Sigmoid colon (tissue), 7 donors: ENCODE measurements at places on chromosomes 1 and 21. TPM values are rescaled to one million over a fixed set of nuclear protein-coding genes. Genes with fewer than 3 reads are reported as not detected.

The LRRC3 gene
- total RNA-seq = 4.1 TPM

The S100A7 gene
- total RNA-seq = not detected

The PRCC gene
- total RNA-seq = 34.1 TPM

The PODN gene
- total RNA-seq = 96.6 TPM

The RHCE gene
- total RNA-seq = 0.36 TPM

GRCh38 chr1:229980009-229980408, 87.0 kb upstream of the GALNT2 start:
- H3K4me1 ChIP-seq = no peaks in the 10 kb centered on the region
- no peak overlapping the region for H3K4me3 ChIP-seq
- H3K27me3 ChIP-seq = no peaks in the 10 kb centered on the region
- DNase-seq = no peak

DNA sequence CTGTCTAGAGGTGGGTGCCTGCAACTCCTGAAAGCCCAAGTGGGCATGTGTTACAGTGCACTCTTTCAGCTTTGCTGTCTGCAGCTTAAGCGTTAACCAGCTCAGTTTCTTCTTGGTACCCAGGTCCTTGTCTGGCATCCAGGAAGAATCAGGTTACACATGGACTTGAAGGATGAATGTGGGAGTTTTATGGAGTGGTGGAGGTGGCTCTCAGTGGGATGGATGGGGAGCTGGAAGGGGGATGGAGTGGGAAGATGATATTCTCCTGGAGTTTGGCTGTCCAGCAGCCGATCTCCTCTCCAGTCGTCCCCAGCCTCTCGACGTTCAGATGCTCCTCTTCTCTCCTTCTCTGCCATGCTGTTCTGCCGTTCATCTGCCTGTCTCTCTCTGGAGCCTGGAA, 9.4 kb downstream of the METTL18 start:
- no peaks in the 10 kb centered on the region for H3K36me3 ChIP-seq
- H3K27me3 ChIP-seq = no peaks in the 10 kb centered on the region
- no peaks in the 10 kb centered on the region for H3K4me1 ChIP-seq
- DNase-seq = no peak
- no peak overlapping the region for H3K27ac ChIP-seq

- no peak overlapping the region for H3K4me3 ChIP-seq
- no peak overlapping the region for H3K27ac ChIP-seq
- H3K27me3 ChIP-seq = no peaks in the 10 kb centered on the region
- H3K4me1 ChIP-seq = no peaks in the 10 kb centered on the region
- H3K36me3 ChIP-seq = no peaks in the 10 kb centered on the region
Measured at GRCh38 chr21:31862078-31862477, 10.7 kb upstream of the HUNK start.

GRCh38 chr1:188240772-188241406, 1412.1 kb downstream of the PLA2G4A start:
- DNase-seq = no peak
- no peaks in the 10 kb centered on the region for H3K27me3 ChIP-seq
- H3K27ac ChIP-seq = no peak overlapping the region
- no peaks in the 10 kb centered on the region for H3K4me1 ChIP-seq

DNA sequence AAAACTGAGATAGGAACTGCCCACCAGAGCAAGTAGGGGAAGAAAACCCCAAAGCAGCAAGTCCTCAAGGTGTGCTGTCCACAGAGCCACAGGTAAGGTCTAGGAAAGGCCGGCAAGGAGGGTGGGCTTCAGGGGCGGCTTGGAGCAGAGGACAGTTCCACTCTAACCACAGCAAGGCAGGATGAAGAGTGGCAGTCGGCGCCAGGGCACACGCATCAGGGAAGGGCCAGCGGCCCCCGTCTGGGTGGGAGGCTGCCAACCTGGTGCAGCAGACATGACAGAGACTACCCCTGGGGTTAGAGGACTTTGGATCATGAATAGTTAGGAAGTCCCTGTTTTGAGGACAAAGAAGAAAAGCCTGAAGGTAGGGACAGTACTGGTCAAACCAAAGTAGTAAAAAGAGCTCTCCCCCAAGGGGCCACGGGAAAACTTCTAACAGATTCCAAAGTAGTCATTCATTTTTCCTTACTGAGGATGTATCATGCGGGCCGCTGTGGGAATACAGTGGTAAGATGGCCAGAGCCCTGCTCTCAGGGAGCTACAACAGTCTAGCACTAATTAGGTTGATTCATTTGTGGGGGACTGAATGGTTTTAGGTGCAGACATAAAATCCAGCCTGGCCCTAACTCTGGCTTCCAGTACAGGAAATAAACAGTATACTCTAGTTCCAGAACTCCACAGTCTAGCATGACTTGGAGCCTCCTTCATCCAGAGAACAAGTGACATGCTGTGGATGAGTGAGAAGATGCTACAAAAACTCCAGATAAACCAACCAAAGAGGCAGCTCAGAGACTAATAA, 3.5 kb upstream of the RAP1GAP start:
- peaks cover 23% of the 10 kb centered on the region for H3K27me3 ChIP-seq
- H3K27ac ChIP-seq = peak overlapping the region; percentile 74
- H3K4me1 ChIP-seq = no peaks in the 10 kb centered on the region
- peak; percentile 32 for DNase-seq

- no peaks in the 10 kb centered on the region for H3K27me3 ChIP-seq
- peaks cover 26% of the 10 kb centered on the region for H3K4me1 ChIP-seq
- peak overlapping the region; percentile 72 for H3K4me3 ChIP-seq
Measured at GRCh38 chr1:149885339-149886120, 13.8 kb upstream of the BOLA1 start.

- no peak for DNase-seq
- no peaks in the 10 kb centered on the region for H3K36me3 ChIP-seq
- H3K4me1 ChIP-seq = no peaks in the 10 kb centered on the region
Measured at GRCh38 chr1:167862432-167863076, 51.4 kb downstream of the ADCY10 start.
